Endothelial cell of umbilical vein (primary cell): ENCODE measurements at places on chromosomes 4 and X.

DNA sequence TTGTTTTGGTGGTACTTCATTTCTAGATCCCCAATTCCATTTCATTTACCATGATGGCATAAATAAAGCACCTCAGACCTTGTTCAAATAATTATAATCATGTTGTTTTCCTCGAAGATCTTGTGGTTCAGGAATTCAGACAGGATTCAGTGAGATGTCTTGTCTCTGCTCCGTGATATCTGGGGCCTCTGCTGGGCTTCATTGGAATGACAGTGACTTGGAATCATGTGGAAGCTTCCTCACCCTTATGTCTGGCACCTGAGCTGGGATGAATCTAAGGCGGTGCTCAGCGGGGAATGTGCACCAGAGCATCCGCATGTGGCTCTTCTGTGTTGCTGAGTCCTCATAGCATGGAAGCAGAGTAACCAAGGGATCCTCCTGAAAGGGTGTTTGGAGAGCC is 132.2 kb downstream of the VEGFC start:
- DNase-seq: no peak

GRCh38 chrX:133403984-133404383 is 11.3 kb downstream of the GPC4 start:
- no peak for DNase-seq

- no peak for DNase-seq
Observed at GRCh38 chr4:138788267-138788790, 227.3 kb upstream of the NOCT start.

DNA sequence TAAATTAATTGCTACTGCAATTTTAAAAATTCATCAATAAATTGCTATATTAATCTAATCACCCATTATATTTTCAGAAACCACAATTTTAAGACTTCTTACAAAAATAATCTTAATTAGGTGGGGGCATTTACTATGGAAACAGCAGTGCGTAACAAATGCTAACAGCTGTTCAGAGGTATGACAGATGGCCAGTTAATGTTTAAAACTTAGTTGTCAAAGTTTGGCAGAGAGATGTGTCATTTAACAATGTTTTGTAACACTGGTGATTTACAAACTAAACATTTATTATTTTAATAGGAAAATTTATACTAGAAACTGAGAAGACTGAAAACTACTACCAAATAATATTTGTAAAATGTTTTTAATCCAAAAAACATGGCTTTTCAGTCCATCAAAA is 85.2 kb upstream of the GPR34 start:
- DNase-seq: no peak

GRCh38 chr4:55466001-55466400 is 70.2 kb downstream of the TMEM165 start:
- DNase-seq: no peak

GRCh38 chr4:146521541-146522097 is at the start of gene SLC10A7:
Gene SLC10A7, minus strand, starts transcription at chr4:146521940. Its CDS starts 223 bp downstream, at chr4:146521717.
- DNase-seq: peak; percentile 84
